H9 (cell line): ENCODE measurements at places on chromosomes 6 and 20.

GRCh38 chr20:33933469-33933909, 60.2 kb upstream of the RALY start:
- DNase-seq = peak; percentile 82

GRCh38 chr6:152296648-152297376, 340.4 kb downstream of the SYNE1 start:
- DNase-seq = no peak

GRCh38 chr6:42505385-42505718, 53.6 kb upstream of the TRERF1 start:
- DNase-seq = no peak

DNA sequence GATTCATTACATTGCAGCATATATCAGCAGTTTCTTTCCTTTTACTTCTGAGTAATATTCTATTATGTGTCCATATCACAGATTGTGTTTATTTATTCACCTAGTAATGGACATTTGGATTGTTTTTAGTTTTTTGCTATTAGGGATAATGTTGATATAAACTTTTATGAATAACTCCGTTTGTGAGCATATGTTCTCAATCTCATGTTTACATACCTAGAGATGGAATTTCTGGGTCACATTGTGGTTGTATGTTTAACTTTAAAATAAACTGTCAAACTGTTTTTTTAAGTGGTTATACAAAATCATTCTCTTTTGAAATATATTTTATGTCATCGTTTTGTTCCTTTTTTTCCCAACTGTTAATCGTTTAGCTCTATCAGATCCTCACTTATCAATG, 311.6 kb downstream of the MMUT start:
- no peak for DNase-seq

DNA sequence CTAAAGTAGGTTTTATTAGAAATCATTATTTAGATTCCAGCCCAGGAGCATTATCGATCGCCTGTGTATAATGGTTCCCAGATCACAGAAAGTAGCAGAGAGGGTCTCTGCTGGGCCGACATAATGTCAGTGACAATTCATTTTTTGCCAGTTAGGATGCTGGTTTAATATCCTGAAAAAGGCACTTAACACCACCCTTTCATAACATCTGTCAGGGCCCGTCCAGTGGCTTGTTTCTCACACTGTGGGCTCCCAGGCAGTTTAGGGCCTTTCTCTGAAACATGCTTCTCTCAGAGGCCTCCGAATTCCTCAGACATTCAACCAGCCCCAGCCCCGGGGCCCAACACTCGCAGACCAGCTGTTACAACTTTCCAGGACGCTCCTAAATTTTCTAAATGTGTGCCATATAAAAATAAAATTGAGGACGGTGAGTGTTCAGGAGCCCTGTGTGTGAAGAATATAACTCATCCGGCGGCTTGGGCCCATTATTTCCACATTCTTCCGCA, 108.6 kb upstream of the EYA4 start:
- no peak for DNase-seq

- no peak for DNase-seq
Measured at GRCh38 chr6:50899306-50899870, 80.7 kb downstream of the TFAP2B start.

DNA sequence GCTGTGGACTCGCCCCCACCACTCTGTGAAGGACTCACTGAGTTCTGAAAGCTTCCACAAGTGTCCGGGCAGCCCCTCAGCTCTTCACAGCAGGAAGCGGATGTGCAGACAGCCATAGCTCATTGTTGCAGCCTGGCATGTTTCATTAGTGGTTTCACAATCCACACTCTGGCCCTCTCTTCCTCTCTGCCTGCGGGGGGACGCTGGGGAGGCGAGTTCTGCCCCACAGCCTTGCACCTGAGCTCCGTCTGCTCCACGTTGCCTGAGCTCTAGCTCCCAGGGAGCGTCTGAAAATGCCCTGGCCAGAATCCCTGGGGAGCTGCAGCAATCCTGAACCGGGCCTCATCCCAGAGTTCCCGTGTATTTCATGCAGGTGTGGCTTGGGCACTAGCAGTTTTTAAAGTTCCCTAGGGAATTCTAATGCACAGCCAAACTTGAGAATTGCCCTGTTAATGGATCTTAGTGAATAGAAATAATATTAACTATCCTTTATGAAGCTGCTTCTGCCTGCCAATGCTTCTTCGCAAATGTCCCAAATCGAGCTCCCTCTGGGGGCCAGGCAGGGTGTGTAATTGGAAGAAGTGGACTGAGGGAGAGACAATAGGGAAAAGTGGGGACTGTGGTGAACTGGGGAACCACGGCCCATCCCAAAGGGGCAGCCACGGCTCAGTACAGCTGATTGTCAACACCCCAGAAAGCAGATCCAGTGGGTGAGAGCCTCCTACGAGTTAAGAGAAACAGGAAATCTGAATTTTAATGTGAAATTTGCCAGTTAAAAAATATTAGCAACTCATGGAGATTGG, 51.5 kb downstream of the CTCFL start:
- DNase-seq = no peak

DNA sequence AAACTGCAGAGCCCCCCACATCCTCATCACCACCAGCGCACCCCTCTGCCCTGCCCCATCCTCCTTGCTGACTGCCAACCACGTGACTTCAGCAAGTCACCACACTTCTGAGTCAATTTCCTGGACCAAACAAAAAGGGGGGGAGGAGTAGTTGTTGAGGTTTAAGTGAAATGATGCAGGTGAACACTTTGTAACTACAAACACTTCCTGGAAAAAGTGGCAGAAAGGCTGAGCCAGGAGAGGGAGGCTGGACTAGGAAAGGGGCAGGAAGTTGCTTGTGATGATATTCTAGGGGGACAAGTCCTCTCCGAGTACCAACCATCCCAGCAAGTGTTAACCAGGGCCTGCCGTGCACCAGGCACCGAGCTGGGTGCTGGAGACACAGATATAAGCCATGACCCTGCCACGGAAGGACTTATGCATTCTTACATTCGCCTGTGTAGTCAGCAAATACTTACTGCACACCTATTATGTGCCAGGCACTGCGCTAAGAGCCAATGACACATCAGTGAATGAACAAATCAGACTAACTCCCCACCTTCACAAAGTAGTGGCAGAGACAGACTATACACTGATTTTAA, 67.3 kb downstream of the PREX1 start:
- DNase-seq = no peak

DNA sequence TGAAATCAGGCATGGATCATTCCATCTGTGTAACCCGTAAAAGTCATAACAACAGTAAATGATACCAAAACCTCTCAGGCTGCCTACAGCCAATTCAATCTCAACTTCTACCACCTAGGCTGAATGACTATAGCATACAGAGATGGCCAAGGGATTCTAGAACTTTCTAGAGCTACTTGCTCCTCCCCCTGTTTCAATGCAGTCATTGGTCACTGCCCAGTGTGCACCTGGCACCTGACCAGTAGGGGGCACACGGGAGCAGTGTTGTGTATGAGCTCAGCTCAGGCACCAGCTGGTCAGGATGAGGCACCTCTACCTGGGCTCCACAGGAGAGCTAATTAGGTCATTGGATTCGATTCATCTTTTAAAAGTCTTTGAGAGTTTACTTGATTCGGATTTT, 86.2 kb downstream of the PLEKHG1 start:
- peak; percentile 73 for DNase-seq

- no peak for DNase-seq
Measured at GRCh38 chr6:8750627-8751026, 315.3 kb upstream of the SLC35B3 start.

- no peak for DNase-seq
Measured at GRCh38 chr6:48036316-48036715, 74.7 kb downstream of the PTCHD4 start.

DNA sequence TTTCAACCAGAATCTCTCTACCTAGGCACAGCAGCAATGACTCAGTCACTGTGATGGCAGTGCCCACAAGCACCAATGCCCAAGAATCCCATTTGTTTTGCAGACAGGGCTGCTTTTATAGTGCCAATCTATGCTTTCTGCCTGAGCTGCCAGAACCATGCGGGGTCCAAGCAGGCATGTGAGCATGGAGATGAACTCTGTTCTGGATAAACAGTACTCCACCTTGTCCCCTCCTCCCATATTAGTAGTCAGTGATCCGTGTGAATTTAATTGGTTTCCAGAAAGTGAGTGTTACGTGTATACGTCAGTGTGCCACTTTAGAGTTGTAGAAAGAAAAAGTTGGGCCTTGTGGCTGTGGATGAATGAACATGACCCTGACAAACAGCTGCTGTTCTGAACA, 79.4 kb downstream of the SASH1 start:
- no peak for DNase-seq

DNA sequence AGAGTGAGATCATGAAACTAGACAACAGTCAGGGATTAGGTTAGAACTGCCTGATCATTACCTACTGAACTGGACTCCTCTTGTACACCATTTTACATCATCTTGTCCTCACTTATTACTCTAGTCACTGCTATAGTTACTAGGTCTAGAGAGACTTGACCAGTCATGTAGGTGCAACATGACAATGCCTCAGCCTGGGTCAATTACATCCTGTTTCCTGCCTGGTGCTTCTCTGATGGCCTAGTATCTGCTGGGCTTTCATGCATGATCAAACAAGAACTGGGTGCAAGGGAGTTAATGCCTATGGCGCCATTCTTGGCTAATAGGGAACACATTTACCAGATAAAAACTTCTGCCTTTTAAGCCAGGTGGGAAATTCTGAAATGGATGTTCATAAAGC, 39.2 kb upstream of the MMS22L start:
- DNase-seq = no peak

- no peak for DNase-seq
Measured at GRCh38 chr6:30766461-30767157, 22.3 kb upstream of the IER3 start.

DNA sequence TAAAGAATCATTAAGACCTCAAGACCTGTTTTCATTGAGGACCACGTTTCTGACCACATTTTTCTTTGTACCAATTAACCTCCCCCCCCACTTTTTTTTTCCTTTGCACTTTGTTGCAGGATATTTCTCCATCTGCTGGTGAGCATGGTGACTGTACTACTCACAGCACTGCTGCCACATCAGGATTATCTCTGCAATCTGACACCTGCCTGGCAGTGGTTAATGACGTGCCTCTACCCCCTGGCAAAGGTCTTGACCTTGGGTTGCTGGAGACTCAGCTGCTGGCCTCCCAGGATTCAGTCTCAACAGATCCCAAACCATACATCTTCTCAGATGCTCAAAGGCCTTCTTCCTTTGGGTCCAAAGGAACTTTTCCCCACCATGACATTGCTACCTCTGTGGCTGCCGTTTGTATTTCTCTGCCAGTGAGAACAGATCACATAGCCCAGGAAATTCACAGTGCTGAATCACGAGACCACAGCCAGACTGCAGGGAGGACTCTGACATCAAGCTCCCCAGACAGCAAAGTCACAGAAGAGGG, 46.6 kb upstream of the EDN3 start:
- no peak for DNase-seq

- DNase-seq = no peak
Measured at GRCh38 chr6:35737413-35738211, 780 bp downstream of the ARMC12 start.

GRCh38 chr6:154592199-154592860, 81.8 kb upstream of the CNKSR3 start:
- no peak for DNase-seq

- no peak for DNase-seq
Measured at GRCh38 chr20:19096843-19097242, 115.6 kb upstream of the SLC24A3 start.

DNA sequence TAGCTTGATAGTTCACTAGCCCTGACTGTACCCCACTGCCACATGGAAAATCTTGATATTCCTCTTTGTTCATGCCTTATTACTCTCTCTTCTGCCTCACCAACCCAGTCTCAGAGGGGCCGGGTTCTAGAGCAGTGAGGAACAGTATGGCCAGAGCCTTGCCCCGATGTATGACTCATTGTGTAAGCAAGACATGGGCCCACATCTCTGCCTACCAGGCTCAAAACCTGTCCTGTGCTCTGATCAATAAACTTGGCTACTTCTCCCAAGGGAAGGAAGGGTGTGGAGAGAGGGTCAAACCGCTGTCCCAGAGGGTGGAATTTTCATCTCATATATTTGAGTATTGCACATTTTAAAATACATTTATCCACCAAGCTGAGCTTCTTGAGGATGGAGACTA, 91.7 kb downstream of the DNAH8 start:
- DNase-seq = no peak

DNA sequence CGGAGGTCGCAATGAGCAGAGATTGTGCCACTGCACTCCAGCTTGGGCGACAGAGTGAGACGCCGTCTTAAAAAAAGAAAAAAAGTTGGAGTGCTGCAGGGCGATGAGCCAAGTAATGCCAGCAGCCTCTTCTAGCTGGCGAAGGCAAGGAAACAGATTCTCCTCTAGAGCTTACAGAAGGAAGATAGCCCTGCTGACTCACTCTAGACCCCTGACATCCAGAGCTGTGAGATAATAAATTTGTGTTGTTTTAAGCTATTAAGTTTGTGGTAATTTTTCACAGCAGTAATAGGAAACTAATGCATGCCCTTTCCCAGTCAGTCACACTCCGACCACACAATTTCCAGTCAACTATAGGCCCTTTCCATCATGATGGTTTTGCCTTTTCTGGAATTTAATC, 16.4 kb downstream of the PRSS16 start:
- no peak for DNase-seq

DNA sequence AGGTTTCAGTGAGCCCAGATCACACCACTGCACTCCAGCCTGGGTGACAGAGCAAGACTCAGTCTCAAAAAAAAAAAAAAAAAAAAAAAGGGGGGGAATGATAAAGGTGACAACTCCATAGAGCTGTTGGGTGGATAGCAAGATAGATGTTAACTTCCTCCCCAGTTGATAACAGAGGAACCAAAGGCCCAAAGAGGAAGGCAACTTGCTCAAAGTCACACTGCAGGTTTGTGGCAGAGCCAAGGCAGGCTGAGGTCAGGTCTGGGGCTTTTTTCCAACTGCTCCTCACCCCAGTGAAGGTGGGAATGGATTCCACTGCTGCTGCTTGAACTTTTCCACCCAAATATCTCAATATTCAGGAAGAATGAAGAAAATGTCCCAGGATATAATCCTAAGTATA, 26.7 kb downstream of the HCK start:
- DNase-seq = no peak

DNA sequence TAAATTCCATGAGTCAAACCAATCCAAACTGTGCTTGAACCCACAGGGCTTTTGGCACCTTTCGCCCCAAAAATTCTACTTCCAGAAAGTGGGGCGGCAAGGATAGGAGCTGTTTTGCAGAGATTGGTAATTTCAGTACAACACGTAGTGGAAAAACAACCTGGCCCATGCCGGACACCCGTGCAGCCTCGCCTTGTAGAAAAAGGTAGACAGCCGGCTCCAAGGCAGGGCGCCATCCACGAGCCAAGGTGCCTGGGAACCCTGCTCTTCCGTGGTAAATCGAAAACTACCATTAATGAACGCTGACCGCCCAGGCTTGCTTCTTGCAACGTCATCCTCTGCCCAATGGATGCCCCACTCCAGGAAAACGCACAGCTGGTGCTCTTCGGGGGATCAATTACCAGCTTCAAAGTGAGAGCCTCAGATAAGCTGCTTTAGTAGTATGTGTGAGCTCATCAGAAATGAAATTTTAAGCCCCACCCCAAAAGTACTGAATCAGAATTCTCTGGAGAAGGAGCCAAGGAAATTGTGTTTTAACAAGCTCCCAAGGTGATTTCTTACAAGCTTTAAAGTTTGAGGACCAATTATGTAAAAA, 1.8 kb downstream of the OOEP start:
- no peak for DNase-seq
